Activated CD8-positive, alpha-beta memory T cell treated with anti-CD3 and anti-CD28 coated beads for 48 hours (primary cell): ENCODE measurements at places on chromosomes 7 and 10.
A peak's percentile ranks its signal among the peaks of the same experiment; 100 is the strongest.

DNA sequence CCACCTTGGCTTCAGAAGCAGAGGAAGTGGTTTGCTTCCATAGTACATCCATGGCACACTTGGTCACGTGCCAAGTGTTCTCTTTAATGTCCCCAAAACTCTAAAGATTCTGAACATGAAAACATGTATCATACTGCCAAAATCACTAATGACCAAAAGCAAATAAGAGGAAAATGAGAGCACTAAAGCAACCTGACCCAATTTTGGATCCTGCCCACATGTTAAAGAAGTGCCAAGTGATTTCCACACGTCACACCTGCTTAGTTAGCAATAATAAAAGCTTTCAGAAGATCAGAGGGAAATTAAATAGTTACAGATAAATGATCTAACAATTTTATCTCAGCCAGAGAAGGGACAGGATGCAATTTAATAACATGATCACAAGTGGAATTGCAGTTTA is 1170.0 kb downstream of the XPNPEP1 start:
- no peak for DNase-seq

GRCh38 chr7:55369427-55370400 is 4.6 kb downstream of the LANCL2 start:
- DNase-seq, result no peak

GRCh38 chr7:123230147-123230546 is 30.4 kb upstream of the SLC13A1 start:
- no peak for DNase-seq

- no peak for DNase-seq
Observed at GRCh38 chr7:106372595-106373318, 88.0 kb upstream of the NAMPT start.

DNA sequence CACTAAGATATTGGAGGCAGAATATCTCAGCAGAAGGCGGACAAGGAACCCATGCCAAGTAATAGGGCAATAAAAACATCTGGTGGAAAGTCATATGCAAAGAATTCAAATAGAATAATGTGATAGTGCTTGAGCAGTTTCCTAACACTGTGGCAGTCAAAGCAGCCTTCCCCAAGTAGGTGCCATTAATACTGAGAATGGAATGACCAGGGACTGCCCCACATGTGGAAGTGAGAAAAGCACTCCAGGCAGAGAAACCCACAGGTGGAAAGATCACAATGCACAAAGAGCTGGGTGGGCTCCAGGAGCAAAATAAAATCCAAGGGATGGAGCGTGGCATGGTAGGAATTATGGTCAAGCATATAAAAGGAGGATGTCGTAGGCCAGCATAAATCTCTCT is 64.4 kb upstream of the NME8 start:
- DNase-seq, result no peak

GRCh38 chr10:14659626-14660196 is 115.0 kb downstream of the FAM107B start:
- peak; percentile 39 for DNase-seq

GRCh38 chr10:107098326-107098725 is 66.2 kb downstream of the SORCS1 start:
- DNase-seq, result no peak

DNA sequence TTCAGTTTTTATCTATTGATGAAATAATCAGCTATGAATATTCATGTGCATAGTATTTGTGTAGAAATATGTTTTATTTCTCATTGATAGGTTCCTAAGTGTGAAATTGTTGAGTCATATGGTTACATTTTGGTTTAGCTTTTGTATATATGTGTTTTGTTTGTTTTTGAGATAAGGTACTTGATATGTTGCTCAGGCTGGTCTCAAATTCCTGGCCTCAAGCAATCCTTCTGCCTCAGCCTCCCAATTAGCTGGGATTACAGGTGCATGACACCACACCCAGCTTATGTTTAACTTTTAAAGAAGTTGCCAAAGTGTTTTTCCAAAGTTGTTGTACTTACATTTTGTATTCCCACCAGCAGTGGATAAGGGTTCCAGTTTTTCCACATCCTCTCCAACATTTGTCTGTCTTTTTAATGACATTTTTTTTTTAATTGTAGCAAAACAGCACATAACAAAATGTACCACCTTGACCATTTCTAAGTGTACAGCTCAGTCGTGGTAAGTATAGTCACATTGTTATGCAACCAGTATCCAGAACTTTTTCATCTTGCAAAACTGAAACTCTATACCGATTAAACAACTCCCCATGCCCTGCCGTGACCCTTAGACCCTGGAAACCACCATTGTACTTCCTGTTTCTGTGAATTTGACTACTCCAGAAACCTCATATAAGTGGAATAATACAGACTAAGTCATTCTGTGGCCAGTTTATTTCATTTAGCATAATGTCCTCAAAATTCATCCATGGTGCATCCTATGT is 12.6 kb upstream of the UBE2D1 start:
- DNase-seq, result no peak

DNA sequence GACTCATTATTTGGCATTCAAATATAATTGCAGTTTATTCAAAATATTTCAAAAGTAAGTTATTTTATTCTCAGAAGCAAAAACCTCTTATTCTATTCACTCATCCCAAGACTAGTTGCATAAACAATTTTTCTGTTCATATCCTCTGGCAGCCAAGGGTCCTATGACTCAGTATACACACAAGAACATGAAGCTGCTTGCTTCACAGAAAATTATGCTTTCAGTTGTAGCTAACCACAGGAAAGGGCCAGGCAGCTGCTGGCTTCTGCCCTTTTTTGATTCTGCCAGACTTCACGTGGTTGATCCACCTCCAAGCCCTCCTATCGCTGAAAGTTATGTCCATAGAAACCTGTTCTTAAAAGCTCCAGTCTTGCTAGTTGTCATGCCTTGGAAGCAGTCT is 108.8 kb downstream of the ABCA13 start:
- DNase-seq, result no peak

- no peak for DNase-seq
Observed at GRCh38 chr10:71025535-71025934, 137.2 kb upstream of the PCBD1 start.

DNA sequence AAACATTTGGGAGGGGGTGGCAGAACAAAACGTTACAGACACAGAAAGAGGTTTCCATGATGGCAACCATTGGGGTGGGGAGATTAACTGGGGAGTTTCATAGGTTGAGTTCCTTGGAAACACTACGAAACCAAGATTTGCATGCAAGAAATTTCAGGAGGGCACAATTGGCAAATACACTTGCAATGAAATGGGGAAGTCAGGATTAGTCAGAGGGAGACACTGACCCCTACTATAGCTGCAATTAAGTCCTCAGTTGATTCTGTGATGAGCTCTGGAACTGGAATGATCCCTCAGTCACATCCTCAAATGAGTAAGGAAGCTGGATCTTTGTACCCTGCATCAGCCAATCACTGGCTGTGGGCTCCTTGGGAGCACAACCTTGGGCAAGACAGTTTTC is 22.1 kb downstream of the CPEB3 start:
- DNase-seq, result no peak

DNA sequence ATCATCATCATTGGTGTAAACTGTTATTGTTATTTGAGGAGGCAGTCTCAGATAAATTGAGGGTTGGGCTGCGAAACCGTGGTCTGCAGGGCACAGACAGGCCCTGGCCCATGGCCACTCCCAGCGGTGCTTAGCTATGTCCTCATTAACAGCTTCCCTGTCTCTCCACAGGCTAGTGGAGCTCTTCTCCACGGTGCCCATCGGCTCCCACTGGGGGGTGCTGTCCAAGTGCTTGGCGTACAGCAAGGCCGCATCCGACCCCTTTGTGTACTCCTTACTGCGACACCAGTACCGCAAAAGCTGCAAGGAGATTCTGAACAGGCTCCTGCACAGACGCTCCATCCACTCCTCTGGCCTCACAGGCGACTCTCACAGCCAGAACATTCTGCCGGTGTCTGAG is 21.6 kb downstream of the GPR26 start:
- no peak for DNase-seq

DNA sequence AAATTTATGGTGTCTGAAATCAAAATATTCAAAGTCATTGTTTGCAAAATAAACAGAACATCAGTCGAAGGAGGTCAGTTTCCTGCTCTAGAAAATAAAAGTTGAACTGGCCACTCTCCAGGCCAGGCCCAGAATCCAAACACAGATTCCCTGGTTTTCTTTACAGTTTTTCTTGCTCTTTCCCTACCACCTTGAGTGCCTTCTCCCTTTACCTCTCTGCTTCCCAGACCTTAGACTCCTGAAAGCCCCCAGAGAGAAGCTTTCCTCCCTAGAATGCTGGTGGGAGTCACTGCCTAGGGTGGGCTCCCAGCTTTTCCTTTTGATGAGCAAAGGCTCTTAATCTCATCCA is 6.1 kb downstream of the DNTT start:
- no peak for DNase-seq

DNA sequence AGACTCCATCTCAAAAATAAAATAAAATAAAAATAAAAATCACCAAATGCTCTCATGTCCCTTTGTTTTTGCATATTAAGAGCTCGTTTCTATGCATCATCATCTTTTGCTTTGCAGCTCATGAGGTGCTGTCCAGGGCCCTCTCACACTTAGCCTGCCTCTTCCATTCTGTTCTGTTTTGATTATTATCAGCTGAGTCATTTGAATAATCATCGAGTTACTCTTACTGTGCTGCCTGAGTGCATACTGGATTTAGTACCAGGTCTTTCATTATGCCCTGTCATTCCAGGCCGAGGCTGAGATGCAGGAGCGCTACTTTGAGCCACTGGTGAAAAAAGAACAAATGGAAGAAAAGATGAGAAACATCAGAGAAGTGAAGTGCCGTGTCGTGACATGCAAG is 33.0 kb downstream of the UCMA start:
- DNase-seq, result no peak

GRCh38 chr7:122301858-122302760 is 2.4 kb downstream of the FEZF1 start:
- no peak for DNase-seq

DNA sequence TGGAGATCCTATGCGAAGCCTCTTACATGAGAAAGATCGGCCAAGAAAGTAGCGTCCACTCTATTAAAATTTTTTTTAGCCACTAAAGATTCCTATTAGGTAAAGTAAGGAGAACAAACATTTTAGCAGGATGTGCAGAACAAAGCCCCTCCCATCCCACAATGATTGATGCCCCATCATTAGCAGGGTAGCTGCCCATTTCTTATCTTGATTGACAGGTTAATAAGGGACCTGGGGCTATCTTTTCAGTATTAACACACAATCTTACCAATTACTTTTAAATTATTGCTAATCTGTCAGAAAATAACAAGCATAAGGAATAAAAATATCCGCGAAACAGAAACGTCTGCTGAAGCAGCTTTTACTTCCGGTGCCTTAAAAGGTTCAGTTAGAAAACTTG is 5.1 kb downstream of the FZD8 start:
- no peak for DNase-seq

- DNase-seq, result no peak
Observed at GRCh38 chr7:23012908-23013714, 819 bp downstream of the HYCC1 start.
